Activated B cell treated with CpG ODN at 0.5 μM for 24 hours (primary cell): ENCODE measurements at places on chromosomes 4 and X. TPM values are rescaled to one million over a fixed set of nuclear protein-coding genes. Genes with fewer than 3 reads are reported as not detected.

The GAGE12F gene
- total RNA-seq: not detected in 2 replicates

The RGN gene
- total RNA-seq: 0.24 and 0.27 TPM in 2 replicates

The TRIML2 gene
- not detected in 2 replicates for total RNA-seq

The BRS3 gene
- total RNA-seq: not detected in 2 replicates

The EXOC1 gene
- 28.7 and 34.8 TPM in 2 replicates for total RNA-seq

The GPR143 gene
- total RNA-seq: not detected in 2 replicates

The COL4A6 gene
- not detected in 2 replicates for total RNA-seq

The NCAPG gene
- 1.1 and 1.5 TPM in 2 replicates for total RNA-seq

The PRKG2 gene
- total RNA-seq: 0.22 and 0.35 TPM in 2 replicates

- no peak for DNase-seq
Observed at GRCh38 chr4:28082686-28083390, 1222.2 kb downstream of the STIM2 start.

DNA sequence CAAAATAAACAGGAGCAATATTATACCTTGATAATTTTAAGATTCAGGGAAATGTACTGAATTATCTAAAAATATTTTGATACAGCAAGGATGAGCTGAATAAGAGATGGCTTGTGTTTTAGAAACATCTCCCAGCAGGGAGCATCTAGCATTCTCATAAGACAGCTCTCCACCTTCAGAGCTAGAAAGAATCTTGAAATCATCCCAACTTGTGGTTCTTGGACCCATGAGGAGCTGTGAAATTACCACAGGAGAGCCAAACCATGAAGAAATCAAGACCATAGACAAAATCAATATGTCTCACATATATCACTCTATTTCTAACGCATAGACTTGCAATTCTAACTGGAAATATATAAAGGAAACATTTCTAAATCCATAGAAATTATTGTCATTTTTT, 210.6 kb upstream of the DKK2 start:
- no peak for DNase-seq

DNA sequence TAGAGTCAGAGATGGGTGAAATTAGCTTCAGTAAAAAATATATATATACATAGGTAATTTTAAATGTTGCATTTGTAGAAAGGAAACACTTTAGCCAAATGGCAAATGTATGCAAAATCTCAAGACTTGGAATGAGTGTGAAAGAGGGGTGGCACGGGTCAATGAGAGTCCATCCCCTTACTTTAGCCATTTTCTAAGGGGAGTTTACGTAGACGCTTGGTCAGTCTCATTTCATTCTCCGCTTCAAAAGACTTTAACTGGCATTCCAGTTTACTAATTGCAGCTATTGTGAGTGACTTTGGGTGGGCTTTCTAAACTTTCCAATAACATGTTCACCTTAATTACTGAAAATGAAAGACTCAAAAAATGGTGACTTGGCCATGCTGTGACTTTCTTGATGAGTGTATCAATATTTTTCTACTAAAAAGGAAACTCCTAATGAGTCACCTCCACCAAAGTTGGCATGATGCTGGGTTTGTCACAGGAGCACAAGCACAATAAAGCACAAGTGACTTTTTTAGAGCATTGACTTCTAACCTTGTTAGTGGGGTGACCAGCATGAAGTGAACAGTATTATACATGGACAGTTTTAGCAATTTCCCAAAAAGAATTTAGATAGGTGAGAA, 356.0 kb upstream of the RASGEF1B start:
- no peak for DNase-seq

DNA sequence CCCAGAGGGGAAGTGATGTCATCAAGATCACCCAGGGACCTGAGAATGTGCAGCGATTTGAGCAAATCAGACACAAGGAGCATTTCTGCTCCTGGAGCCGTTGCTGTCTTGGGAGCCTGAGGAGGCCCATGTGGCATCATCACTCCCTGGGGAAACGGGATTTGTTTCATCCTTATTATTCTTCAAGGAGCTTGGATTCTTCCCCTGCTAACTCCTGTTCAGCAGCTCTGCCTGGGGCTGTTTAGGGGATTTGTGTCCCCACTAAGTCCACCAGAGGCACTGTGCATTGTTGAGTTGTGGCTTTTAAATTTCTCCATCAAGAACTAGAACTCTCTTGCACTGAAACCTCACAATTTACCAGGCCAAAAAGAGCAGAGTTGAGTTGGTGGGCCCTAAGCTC, 104.2 kb upstream of the MSX1 start:
- no peak for DNase-seq

GRCh38 chr4:185282968-185283367, 73.6 kb downstream of the SNX25 start:
- DNase-seq: no peak

DNA sequence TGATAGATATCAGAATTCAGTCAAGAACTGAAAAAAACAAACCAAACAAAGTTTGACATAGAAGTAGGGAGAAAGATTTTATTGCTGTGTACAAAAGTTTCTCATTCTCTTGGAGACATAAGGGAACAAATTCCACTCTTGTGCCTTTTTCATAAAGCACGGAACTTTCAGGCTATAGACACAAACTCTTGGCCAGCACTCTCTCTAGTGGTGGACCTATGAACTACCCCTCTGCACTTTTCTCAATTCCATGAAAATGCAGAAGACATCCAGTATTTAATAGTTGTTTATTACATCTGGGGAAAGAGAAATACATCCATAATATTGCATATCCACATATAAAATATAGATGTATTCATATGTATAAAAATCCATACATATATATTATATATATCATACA, 291.6 kb upstream of the HS3ST1 start:
- no peak for DNase-seq

- DNase-seq: no peak
Observed at GRCh38 chr4:82482387-82482786, 52.0 kb downstream of the ENOPH1 start.

GRCh38 chrX:72060196-72060920, 71.4 kb downstream of the RTL5 start:
- DNase-seq: no peak

DNA sequence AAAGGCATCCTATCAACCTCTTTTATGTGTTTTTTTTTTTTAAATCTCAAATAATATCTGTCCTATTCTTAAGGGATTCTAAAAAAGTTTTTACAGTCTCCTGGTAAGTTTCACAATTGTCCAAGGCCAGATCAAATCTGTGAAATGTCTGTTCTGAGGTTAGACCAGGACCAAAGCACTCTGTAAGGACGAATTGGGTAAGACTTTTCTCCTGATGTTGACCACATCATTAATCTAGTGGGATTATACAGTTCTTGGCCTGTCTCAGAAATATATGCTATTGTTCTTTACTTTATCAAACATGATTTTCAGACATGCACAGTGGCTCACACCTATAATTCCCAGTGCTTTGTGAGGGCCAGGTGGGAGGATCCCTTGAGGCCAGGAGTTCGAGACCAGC, 45.8 kb upstream of the TMEM131L start:
- no peak for DNase-seq

- no peak for DNase-seq
Observed at GRCh38 chr4:52244103-52244775, 193.1 kb downstream of the SPATA18 start.

- no peak for DNase-seq
Observed at GRCh38 chr4:99117876-99118693, 26.0 kb downstream of the ADH4 start.

DNA sequence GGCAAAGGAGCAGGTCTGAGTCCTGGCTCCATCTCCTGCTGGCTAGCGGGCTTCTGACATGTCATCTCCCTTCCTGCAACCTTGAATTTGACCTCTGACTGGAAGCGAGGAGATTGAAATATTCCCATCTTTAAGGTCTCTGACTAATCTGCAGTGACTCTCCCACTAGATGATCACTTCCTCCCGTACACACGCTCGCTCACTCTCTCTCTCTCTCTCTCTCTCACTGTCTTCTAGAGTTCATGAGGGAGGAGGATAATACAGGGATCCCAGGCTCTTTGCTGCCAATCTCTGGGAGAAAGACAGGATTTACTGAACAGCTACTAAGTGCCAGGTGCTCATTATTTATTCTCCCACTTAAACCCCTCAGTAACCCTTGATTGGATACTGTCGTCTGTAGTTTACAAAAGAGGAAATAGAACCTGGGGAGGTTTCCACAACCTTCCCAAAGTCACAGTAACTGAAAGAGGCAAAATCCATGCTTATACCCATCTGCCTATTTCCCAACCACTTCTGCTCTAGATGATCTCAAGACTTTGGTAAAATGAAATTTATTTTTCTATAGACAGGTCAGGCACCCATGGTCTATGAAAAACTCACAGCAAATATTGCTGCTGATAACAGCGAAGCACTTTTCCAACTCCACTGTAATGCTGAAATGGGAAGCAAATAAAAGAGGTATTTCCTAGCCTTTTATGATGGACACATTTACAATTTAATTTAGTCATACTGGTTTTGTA, 193.5 kb upstream of the C1QTNF7 start:
- no peak for DNase-seq

GRCh38 chrX:22486296-22486695, 213.6 kb downstream of the CBLL2 start:
- no peak for DNase-seq

GRCh38 chr4:74320559-74321118, 12.4 kb downstream of the EPGN start:
- no peak for DNase-seq

- no peak for DNase-seq
Observed at GRCh38 chr4:156223985-156224384, 270.3 kb upstream of the CTSO start.

- DNase-seq: no peak
Observed at GRCh38 chr4:1998296-1998695, 10.5 kb downstream of the NELFA start.

DNA sequence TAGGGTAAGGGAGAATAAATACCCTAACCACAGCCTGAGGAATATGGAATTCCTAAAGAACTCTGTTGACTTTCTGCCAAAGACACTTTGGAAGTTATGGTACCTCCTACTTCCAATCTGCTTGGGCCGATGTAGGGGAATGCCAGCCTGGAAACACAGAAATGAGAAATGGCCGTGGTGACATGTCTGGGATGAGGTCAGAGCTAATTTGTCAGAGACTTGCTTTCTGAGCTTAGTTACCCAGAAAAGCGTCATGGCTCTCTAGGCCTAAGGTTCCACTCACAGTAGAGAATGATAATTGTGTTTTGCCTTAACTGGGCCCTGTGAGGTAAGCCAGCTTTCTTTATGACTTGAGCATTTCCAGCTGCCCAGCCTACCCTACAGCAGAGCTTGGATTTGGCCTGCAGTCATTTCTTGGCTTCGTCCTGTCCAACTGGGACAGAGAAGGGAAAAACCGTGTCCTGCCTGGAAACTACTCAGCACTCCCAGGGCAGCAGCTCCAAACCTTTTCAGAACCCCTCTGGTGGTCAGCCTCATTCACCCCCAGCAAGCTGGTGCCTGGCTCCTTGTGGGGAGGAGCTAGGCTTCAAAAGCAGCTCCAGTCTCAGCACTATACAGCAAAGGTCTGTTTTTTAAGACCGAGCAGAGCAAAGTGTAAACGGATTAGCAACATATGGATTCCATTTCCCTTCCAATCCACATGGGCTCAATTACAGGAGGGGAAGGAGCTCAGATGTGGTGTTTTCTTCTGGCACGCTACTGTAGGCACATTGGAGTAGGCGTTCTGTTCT, 92.3 kb downstream of the RLIM start:
- DNase-seq: no peak

- DNase-seq: no peak
Observed at GRCh38 chr4:121380776-121381462, at the start of gene QRFPR. QRFPR (minus strand) TSS chr4:121381018; CDS start chr4:121380647, 371 bp downstream.

GRCh38 chr4:70544279-70544868, 26.0 kb downstream of the AMTN start:
- no peak for DNase-seq

DNA sequence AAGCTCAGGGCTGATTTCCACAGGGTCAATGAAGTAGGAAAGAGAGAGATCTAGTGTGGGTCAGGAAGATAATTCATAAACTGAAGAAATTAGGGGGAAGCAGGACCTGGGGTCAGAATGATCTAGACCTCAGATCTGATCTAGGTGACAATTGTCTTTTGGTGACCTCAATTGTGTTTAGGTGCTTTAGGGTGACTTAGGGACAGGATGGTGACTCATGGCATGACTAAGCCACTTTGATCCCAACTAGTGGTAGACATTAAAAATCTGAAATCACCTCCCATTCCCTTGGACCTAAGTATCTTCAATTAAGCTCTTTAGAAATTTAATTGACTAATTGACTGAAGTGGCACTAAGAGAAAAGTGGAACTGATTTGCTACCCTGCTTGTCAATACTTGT, 36.7 kb upstream of the GRXCR1 start:
- no peak for DNase-seq

- no peak for DNase-seq
Observed at GRCh38 chrX:12443534-12444098, 305.3 kb downstream of the FRMPD4 start.

- no peak for DNase-seq
Observed at GRCh38 chr4:86917212-86918039, 17.4 kb upstream of the AFF1 start.

DNA sequence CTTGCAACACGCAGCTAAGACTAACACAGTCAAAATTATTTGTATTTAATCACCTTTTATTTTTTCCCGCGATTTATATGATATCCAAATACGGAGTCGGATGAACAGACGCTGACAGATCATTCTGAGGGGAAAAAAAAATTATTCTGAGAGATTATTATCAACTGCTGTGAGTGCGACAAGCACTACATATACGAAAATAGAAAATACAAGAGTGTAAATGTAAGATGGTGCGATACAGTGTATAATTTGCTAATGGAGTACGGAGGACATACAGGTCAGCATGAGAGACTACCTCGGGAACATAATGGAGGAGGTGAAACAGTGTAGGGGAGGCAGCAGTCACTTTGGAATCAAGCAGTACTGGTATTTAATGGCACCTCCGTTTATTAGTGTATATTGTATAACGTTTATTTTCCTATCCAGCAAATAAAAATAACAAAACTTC, 2.8 kb upstream of the LIN54 start:
- no peak for DNase-seq

DNA sequence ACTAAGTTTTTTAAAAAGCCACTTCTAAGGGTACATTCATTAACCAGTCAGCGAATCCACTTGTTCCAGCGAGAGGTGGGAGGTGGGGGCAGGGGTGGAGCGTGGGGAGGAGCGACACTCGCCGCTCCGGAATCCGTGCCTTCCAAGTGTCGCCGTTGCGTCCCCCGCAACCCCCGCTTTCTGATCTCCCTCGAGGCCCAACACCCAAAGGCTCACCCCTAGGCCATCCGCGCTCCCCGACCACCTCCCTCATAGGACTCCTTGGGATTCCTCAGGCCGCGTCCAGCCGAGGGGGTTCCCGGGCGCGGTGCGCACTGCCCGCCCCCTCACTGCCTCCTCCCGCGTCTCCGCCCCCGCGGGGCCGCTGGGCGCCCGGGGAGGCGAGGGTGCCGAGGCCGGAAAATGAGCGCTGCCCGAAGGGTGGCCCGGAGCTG, 108.1 kb upstream of the STOX2 start:
- no peak for DNase-seq
